ENCODE measurements at places on chromosomes 2 and 18. TPM values are rescaled to one million over a fixed set of nuclear protein-coding genes. Genes with fewer than 3 reads are reported as not detected.

DNA sequence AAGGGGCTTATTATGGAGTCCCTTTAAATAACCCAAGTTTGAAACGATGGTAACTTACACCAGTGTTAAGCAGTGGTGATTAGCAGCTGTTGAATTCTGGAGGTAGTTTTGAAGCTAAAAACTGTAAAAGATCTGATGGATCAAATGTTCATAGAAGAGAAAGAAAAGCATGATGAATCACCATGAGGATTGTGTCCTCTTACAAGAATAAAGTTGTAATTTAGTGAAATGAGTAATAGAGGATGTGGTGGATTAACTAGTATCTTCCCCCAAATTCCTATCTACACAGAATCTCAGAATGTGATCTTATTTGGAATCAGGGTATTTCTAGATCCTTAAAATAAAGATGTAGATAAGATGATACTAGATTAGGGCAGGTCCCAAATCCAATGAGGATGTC lies 1138.2 kb upstream of the TMEFF2 start:
- H3K4me1 ChIP-seq = no peaks in the 10 kb centered on the region
- no peak overlapping the region for H3K27ac ChIP-seq
- H3K27me3 ChIP-seq = no peaks in the 10 kb centered on the region
- H3K4me3 ChIP-seq = no peak overlapping the region

The MLPH gene
- 30.3 TPM for total RNA-seq

DNA sequence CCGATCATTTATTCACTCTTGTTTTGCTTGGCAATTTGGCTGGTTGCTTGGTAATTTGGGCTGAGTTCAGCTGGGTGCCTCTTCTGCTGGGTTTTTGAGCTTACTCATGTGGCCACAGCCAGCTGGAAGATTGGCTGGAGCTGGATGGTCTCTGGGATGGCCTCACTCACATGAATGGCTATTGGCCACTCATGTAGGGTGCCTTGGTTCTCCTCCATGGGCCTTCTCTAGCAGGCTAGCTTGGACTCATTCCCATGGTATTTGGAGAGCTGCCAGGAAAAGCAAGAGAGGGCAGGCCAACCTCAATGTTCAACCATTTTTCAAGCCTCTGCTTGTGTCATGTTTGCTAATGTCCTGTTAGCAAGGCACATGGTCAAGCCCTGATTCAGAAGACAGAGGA lies 16.9 kb downstream of the ZAP70 start:
- H3K4me1 ChIP-seq = no peaks in the 10 kb centered on the region
- no peak for DNase-seq
- no peak overlapping the region for H3K4me3 ChIP-seq

DNA sequence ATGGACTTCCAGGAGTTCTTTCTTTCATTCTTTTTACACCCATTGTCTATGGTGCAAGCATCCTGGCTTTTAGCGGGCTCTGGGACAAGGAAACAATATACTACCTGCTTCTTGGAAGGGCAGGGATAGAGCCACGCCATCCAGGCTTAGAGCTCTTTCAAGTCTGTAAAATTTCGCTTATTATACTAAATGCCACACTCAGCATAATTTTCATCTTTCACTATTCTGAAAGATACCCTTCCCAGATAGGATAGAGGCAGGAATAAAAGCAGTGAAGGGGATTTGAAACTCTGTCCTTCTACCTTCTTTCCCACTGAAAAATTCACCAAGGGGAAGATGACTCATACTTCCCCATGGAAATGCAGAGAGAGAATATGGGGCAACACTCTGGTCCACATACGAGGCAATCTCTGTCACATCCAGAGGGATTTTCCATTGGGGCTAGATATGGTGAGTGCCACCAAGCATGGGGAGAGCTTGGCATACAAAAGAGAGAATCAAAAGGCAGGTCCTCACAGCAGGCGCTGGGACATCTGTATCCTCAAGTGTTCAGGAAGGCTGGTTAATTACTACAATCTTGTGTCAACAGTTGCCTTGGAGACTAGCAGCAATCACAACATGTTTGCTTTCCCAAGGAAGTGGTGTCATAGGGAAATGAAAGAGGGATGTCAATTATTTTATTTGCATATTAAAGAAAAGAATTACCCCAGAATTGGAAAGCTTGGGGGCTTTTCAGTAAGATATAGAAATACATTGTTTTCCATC lies 127.6 kb downstream of the TDRD15 start:
- no peaks in the 10 kb centered on the region for H3K27me3 ChIP-seq
- H3K4me1 ChIP-seq = no peaks in the 10 kb centered on the region
- no peaks in the 10 kb centered on the region for H3K36me3 ChIP-seq
- DNase-seq = no peak
- H3K4me3 ChIP-seq = no peak overlapping the region
- H3K27ac ChIP-seq = no peak overlapping the region

DNA sequence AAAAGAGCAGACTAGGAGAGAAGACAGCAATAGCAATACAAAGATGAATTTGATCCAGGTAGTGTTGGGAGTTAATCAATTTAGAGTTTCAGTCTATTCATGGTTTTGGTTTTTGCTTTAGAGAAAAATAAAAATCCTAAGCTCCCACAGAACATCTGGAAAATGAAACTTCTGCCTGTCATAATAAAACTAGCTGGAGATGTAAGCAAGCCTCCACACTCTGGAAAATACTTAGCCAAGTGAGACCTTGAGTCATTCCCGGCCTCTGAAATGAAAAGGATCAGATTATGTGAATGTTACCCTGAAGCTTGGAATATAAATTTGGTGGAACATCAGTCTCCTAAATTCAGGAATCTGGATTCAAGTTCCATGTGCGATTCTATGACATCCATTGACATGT lies 485.6 kb upstream of the SPRED2 start:
- no peak for DNase-seq
- no peaks in the 10 kb centered on the region for H3K27me3 ChIP-seq
- no peak overlapping the region for H3K27ac ChIP-seq

GRCh38 chr18:3593381-3593903 lies 143.5 kb downstream of the TGIF1 start:
- H3K27ac ChIP-seq = peak overlapping the region; percentile 98
- H3K4me1 ChIP-seq = peaks cover 41% of the 10 kb centered on the region
- no peak for DNase-seq
- H3K36me3 ChIP-seq = no peaks in the 10 kb centered on the region
- H3K27me3 ChIP-seq = no peaks in the 10 kb centered on the region

DNA sequence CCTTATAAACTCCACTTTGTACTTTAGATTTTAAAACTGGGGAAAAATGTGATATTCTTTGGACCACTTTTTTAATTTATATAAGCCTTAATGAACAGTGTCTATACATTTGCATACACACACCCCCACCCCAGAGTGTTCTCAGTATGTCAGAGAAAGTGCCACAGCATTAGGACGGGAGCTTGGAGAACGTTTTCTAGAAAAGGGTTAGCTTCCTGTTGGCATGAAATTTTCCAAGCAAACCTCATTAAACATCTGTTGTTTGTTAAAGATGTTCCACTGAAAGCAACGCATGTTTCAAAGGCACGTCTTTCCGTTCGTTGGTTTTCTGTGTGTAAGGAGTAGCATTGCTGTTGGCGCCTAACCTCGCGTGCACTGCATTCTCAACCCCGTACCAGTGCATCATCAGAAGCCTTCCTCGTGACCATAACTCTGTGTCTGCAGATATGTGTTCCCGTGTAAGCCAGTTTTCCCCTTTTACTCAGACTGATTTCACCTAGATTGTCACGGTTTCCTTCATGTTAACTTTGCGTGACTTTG lies 228.5 kb downstream of the ALPK2 start:
- no peak overlapping the region for H3K27ac ChIP-seq
- H3K4me1 ChIP-seq = peaks cover 28% of the 10 kb centered on the region
- no peak overlapping the region for H3K4me3 ChIP-seq
- H3K36me3 ChIP-seq = peaks cover 2% of the 10 kb centered on the region
- no peak for DNase-seq

The SP100 gene
- 73.2 TPM for total RNA-seq

GRCh38 chr18:59057969-59058368 lies 81.7 kb upstream of the SEC11C start:
- no peak overlapping the region for H3K27ac ChIP-seq
- no peak overlapping the region for H3K4me3 ChIP-seq
- H3K36me3 ChIP-seq = no peaks in the 10 kb centered on the region
- no peak for DNase-seq
- no peaks in the 10 kb centered on the region for H3K27me3 ChIP-seq

GRCh38 chr2:54424555-54425163 lies 31.5 kb upstream of the SPTBN1 start:
- peaks cover 4% of the 10 kb centered on the region for H3K4me1 ChIP-seq
- no peak overlapping the region for H3K4me3 ChIP-seq
- H3K27ac ChIP-seq = no peak overlapping the region
- H3K27me3 ChIP-seq = no peaks in the 10 kb centered on the region

DNA sequence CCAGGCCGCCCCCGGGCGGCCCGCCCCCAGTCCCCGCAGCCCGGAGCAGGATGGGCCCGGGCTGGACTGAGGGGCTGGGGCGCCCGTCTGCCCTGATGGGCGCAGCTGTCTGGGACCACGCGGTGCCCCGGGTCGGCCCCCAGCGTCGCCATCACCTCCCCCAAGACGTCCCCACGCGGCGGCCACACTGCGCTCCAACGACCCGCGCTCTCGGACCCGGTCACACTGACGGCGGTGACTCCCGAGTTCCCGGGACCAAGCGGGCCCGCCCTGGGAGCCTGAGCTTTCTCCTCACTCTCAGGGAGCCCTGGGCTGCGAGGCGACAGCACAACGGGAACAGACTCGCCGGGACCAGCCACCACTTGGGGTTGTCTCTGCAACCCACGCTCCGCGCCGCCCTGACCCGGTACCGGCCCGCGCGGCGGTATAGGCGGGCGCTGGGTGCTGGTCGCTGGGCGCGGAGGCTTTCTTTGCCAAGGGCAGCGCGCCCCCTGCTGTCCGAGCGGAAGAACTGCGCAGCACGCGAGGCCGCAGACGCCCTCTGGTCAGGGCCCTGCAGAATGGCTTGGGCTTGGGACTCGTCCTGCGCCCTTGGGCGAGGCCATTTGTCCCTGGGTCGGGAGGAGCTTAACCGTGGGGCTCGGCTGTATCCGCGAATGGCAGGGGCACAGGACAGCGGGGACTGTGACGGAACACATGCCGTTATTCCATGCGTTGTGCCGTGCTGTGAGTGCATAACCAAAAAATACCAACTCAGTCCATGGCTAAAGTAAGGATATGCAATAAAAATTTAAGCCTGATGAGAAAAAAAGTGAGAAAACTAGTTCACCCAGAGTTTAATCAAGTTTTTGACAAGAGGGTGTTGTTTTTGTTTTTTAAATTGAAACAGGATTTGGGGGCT lies 54.8 kb upstream of the ANKRD62 start:
- H3K27ac ChIP-seq = peak overlapping the region; percentile 61
- no peaks in the 10 kb centered on the region for H3K27me3 ChIP-seq
- peak; percentile 88 for DNase-seq
- no peak overlapping the region for H3K4me3 ChIP-seq
- H3K36me3 ChIP-seq = no peaks in the 10 kb centered on the region

DNA sequence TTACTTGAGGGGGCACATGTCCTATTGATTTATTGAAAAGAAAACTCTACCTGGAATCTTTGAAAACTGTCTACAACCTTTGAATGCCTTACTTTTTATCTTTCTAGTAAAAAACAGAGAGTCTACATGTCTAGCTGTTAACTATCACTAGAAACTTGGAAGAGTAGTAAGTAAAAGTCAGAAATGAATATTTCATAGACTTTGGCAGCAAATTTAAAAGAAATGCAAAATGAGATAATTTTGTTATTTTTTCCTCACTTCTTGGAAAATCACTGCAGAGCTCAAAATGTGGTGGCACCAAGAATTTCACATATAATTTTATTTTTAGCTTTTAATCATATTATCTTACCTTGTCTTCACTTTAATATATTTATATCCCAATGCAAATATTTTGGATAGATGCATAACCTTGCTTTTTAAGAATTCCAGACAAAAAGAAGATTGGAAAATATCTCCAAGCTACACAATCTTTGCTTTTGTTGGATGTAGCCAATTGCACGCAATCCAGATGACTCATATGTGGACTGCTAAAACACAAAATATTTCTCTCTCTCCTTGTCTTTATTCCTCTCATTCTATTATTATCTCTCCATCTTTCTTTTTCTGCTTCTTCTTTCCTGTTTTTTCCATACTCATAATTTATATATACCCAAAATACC lies 92.2 kb upstream of the DSEL start:
- H3K4me1 ChIP-seq = no peaks in the 10 kb centered on the region
- no peaks in the 10 kb centered on the region for H3K36me3 ChIP-seq
- DNase-seq = no peak
- no peak overlapping the region for H3K4me3 ChIP-seq
- H3K27ac ChIP-seq = no peak overlapping the region

DNA sequence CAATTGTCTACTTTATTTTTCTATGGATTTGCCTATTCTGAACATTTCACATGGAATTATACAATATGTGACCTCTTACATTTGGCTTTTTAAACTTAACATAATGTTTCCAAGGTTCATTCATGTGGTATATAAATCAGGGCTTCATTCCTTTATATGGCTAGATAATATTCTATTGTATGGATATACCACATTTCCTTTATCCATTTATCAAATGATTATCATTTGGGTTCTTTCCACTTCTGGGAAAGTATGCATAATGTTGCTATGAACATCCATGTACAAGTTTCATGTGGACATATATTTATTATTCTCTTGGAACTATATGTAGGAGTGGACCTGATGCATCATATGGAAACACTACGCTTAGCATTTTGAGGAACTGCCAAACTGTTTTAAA lies 99.7 kb upstream of the NCKAP5 start:
- no peak overlapping the region for H3K27ac ChIP-seq
- DNase-seq = no peak
- H3K4me1 ChIP-seq = no peaks in the 10 kb centered on the region
- no peak overlapping the region for H3K4me3 ChIP-seq

The C1D gene
- 18.5 TPM for total RNA-seq

- H3K27me3 ChIP-seq = no peaks in the 10 kb centered on the region
- H3K4me3 ChIP-seq = no peak overlapping the region
- H3K36me3 ChIP-seq = no peaks in the 10 kb centered on the region
Measured at GRCh38 chr2:237341872-237342271, 72.1 kb downstream of the COL6A3 start.

DNA sequence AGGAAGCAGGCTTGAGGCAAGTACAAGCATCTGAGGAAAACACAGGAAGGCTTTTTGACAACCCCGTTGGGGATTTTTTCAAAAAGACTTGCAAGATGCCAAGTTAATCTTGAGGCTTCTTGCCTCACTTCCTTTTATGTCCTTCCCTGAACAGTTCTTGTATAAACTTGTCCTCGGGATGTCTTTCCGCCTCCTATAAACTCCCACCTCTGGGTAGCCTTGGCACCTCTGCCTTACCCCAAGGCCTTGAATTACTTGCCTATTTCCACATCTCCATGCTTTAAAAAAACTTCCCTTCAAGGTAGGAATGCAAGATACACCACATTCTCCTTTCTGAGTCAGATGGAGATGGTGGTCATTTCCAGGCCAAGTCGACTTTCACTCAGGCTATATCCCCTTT lies 106.4 kb upstream of the RBBP8 start:
- no peaks in the 10 kb centered on the region for H3K27me3 ChIP-seq
- DNase-seq = no peak
- no peak overlapping the region for H3K27ac ChIP-seq
- H3K36me3 ChIP-seq = no peaks in the 10 kb centered on the region
- no peak overlapping the region for H3K4me3 ChIP-seq

- H3K4me1 ChIP-seq = peaks cover 7% of the 10 kb centered on the region
Measured at GRCh38 chr2:102522890-102523289, 49.9 kb downstream of the SLC9A4 start.

- no peak overlapping the region for H3K27ac ChIP-seq
- DNase-seq = no peak
- H3K36me3 ChIP-seq = no peaks in the 10 kb centered on the region
- no peaks in the 10 kb centered on the region for H3K27me3 ChIP-seq
- no peak overlapping the region for H3K4me3 ChIP-seq
- H3K4me1 ChIP-seq = peaks cover 15% of the 10 kb centered on the region
Measured at GRCh38 chr2:216546241-216546640, 47.6 kb downstream of the RPL37A start.

- H3K4me3 ChIP-seq = no peak overlapping the region
- no peaks in the 10 kb centered on the region for H3K36me3 ChIP-seq
- H3K27ac ChIP-seq = no peak overlapping the region
- peaks cover 3% of the 10 kb centered on the region for H3K4me1 ChIP-seq
- no peak for DNase-seq
Measured at GRCh38 chr2:96225016-96225533, 16.4 kb upstream of the STARD7 start.
